ENCODE measurements at places on chromosomes 4 and X. TPM values are rescaled to one million over a fixed set of nuclear protein-coding genes. Genes with fewer than 3 reads are reported as not detected.

The CPLX1 gene
- 89.5 TPM for polyA plus RNA-seq

The CPE gene
- 336 TPM for polyA plus RNA-seq

The CLGN gene
- polyA plus RNA-seq: 6.4 TPM

The HPGDS gene
- polyA plus RNA-seq: 2.6 TPM

The MGAT4D gene
- polyA plus RNA-seq: not detected

The SAGE1 gene
- not detected for polyA plus RNA-seq

The NUDT11 gene
- polyA plus RNA-seq: 17.4 TPM

The HS3ST1 gene
- 3.4 TPM for polyA plus RNA-seq

The ALB gene
- polyA plus RNA-seq: 3.9 TPM

The ZIC3 gene
- 0.24 TPM for polyA plus RNA-seq

The NLGN3 gene
- 27.3 TPM for polyA plus RNA-seq

The TLR7 gene
- 0.37 TPM for polyA plus RNA-seq

The NPY1R gene
- 0.64 TPM for polyA plus RNA-seq

The CLCN3 gene
- polyA plus RNA-seq: 18.6 TPM

The PHOX2B gene
- polyA plus RNA-seq: not detected

The KDR gene
- polyA plus RNA-seq: 5.9 TPM

The DKK2 gene
- 0.64 TPM for polyA plus RNA-seq

The IBSP gene
- polyA plus RNA-seq: not detected

The RS1 gene
- polyA plus RNA-seq: not detected

The ADRA2C gene
- 2.0 TPM for polyA plus RNA-seq

Measured in brain (organoid and tissue), 16 donors.